CD8-positive, alpha-beta T cell (primary cell): ENCODE measurements at places on chromosomes 11 and 22.

GRCh38 chr11:70662691-70663098, 264.4 kb downstream of the CTTN start:
- DNase-seq = no peak

- no peak for DNase-seq
These were observed 11.1 kb downstream of the UFD1 start for GRCh38 chr22:19467912-19468311.

GRCh38 chr11:34480314-34480713, 33.3 kb downstream of the ELF5 start:
- no peak for DNase-seq

DNA sequence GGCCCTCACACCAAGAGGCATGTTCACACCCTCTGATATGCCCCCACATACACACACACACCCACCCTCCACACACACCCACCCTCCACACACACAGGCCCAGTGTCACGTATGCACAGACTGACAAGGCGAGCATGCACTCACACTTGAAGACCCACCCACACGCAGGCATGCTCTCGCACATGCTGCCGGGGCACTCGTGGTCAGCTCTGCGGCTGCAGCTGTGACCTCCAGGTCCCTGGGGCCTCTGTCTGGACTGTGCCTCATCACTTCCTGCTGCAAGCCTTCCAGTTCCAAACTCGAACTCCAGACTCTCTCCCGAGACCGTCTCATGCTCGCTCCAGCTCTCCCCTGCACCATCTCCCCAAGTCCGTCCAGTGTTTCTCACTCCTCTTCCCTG, 9.5 kb downstream of the DCHS1 start:
- DNase-seq = no peak

DNA sequence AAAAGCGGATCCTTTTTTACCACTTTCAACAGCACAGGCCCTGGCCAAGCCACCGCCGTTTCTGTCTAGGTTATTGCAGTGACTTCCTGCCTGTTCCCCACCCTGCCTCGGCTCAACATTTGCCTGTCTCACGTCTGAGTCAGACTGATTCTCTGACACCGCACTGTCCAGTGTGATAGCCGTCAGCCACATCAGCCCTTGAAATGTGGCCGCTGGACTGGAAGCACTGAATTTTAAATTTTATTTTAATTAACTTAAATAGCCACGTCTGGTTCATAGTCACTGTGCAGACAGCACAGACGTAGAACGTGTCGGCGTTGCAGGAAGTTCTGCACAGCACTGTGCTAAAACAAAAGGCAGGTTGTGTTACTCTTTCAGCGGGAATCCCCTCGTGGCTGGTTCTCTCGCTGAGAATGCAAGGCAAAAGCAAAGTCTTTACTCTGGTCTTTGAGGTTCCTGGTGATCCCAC, 56.3 kb upstream of the ADSL start:
- peak; percentile 82 for DNase-seq

DNA sequence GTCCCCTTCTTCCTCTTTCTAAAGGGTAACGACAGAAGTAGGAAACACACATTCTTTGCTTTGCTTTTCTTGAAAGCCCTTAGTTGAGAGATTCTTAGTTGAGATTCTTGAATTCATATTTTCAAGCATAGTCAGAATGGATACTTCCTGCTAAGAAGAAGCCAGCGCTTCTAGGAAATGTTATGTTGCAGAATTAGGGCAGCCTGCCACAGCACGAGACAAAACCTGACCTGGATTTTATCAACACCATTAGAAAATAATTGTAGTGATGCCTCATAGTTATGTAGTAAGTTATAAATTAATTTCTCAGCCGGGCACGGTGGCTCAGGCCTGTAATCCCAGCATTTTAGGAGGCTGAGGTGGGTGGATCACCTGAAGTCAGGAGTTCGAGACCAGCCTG, 37.9 kb upstream of the NUP160 start:
- no peak for DNase-seq

DNA sequence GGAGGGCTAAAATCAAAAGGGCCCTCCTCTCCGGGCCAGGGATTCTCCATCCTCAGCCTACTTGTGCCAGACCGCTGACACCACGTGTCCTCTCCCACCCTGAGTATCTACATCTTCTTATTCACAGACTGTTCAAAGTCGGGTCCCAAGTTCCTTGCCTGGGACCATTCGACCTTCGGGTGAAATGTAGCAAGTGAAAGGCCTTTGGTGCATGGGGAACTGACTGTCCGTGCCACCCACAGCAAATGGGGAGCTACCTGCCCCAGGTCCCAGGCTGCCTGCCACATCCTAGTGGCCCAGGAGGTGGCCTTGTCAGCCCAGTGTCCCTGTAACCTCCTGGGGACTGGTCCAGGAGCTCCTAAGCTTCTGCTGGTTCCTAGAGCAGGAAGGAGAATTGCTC, 67.3 kb downstream of the RTL6 start:
- no peak for DNase-seq

DNA sequence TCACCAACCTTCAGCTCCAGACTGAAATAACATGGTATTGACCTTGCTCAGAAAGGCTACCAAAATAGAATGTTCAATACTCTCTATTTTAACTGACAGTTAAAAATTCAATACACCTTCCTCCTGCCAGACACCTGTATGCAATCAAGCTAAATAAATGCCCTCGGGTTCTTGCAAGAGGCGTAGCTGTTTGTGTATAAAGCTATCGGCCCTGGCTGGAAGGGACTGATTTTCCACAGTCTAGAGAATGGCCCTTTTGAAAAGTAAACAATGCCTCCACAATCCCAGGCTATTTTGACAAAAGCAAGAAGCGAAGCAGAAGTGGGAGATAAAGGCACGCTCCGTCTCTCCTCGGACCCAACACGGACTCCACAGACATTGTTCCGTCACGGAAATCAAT, 791.2 kb downstream of the BRD1 start:
- no peak for DNase-seq

GRCh38 chr22:49929211-49929979, 11.0 kb downstream of the CRELD2 start:
- peak; percentile 90 for DNase-seq

- DNase-seq = no peak
These were observed 5.3 kb downstream of the SLC17A6 start for GRCh38 chr11:22343371-22344032.

GRCh38 chr22:35731321-35731720, 13.6 kb downstream of the APOL5 start:
- no peak for DNase-seq

GRCh38 chr11:128146926-128147605, 440.3 kb downstream of the ETS1 start:
- DNase-seq = no peak

DNA sequence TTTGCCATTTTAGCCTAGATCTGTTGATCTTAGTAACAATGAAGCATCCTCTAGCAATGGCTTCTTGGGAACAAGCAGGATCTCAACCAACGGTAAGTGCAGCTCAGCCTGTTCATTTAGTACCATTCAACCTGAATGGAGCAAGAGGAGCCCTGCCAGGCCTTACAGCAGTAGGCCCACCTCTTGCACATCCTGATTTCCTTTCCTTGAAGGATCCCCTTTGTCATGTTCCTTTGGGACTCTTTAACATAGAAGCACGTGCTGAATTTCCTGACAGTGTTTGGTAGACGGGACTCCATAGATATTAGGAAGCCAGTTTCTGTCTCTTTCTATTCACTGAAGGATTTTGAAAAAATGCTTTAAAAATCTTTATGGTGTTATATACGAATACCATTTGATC, 1.5 kb downstream of the PIWIL4 start:
- DNase-seq = no peak

- DNase-seq = no peak
These were observed 35.6 kb downstream of the LIMK2 start for GRCh38 chr22:31247726-31248125.

DNA sequence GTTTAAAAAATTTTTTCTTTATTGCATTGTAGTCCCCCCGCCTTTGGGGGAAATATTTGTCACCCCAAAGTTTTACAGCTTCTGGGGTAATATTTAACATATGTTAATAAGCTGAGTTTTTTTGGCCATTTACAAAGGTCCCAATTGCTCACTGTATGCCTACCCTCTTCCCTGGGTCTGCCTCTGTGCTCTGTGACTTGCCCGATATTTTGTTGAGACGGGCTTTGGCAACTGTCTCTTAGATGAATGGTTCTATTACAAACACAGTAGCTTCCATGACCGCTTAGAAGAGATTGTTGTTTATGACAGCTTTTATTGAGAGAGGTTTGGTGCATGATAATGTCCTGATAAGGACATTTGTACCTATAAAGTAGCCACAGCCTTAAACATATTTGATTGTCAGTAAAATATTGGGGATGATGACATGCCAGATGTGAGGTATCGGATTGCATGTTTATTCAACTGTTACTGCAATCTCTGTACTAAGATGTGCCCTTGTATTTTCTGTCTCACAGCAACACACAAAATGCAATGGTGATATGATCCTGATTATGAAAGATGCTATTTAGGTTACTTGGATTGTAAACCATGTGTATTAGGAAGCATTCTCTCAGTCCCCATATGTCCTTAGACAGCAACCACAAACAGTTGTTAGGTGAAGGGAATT, 103.1 kb downstream of the TEAD1 start:
- no peak for DNase-seq

GRCh38 chr22:28769394-28770085, 3.0 kb upstream of the CCDC117 start:
- no peak for DNase-seq

- no peak for DNase-seq
These were observed 34.1 kb downstream of the OR4D9 start for GRCh38 chr11:59545179-59546020.

GRCh38 chr11:73466643-73467042, 90.4 kb downstream of the RELT start:
- no peak for DNase-seq

DNA sequence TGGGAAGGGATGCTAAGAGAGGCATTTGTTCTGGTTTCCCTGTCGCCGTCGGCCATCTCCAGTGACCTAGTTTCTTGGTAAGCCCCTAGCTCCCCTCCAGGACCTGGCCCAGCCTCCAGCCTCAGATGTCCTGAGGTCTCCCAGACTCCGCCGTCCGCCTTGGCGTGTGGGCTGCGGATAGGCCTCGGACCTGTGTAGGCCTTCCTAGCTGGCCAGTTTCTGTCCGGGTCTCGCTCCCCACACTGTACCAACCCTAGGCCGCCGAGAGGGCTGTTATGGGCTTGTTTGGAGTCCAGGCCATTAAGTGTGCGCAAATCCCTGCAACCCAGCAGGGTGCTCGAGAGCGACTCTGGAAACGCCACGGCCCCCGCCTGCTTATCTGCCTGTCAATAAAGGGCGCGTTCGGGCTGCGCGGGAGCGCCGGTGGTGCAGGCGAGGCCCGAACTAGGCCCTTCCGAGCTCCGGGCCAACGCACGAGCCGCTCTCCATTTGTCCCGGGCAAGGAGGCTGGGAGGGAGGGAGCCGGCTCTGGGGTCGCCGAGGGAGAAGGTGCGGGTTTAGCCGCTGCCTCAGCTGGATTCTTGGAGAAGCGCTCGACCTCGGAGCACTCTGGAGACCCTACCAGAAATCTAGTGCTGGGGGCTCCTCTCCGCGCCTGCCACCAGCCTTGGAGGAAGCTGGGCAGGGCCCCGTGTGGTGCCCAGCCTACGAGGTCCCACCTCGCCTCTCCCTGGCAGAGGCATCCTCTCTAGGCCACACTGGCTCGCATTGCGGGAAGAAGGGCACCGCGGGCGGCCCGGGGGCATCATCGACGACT, 8.7 kb upstream of the PAX6 start:
- DNase-seq = no peak

- DNase-seq = no peak
These were observed 13.0 kb upstream of the CARD18 start for GRCh38 chr11:105152560-105152959.

DNA sequence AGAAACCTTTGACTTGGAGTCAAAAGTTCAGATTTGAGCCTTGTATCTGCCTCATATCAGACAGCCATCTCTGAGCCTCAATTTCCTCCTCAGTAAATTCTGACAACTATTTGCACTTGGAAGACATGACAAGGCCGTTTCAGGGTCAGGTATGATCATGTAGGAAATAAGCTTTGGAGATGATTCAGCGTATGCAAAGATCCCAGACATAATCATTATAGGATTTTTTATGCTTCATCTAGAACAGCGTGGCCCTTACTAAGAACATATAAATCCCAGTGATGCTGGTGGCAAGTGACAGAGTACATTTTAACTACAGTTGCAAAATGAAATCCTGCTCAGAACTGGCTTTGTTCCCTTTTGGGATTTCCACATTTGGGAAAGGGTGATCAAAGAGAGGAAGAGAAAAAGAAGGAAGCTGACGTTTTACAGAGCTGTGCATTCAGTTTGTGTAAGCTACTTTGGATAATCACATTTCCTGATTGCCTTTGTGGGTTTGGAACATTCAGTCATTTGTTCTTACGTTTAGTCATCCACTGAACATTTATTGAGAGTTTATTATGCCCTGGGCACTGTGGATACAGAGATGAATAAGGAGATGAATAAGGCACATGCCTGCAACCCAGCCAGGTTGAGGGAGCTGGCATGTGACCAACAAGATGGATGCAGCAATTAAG, 81.9 kb upstream of the HEPHL1 start:
- no peak for DNase-seq

DNA sequence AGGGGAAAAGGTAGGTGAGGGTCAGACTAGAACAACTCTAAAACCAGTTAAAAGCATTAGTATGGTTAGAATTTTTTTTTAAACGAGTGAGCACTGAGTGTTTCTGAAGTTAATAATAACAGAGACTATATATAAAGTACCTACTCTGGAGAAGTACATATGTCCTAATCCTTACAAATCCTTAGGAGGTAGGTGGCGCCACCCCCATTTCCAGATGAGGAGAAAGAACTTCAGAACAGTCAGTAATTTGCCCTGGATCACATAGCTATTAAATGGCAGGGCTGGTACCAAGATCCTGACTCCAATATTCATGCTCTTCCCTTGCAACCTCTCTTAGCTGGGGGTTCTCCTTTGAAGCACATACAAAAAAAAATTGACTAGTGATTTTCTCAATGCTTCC, 80.5 kb downstream of the CLPB start:
- no peak for DNase-seq

DNA sequence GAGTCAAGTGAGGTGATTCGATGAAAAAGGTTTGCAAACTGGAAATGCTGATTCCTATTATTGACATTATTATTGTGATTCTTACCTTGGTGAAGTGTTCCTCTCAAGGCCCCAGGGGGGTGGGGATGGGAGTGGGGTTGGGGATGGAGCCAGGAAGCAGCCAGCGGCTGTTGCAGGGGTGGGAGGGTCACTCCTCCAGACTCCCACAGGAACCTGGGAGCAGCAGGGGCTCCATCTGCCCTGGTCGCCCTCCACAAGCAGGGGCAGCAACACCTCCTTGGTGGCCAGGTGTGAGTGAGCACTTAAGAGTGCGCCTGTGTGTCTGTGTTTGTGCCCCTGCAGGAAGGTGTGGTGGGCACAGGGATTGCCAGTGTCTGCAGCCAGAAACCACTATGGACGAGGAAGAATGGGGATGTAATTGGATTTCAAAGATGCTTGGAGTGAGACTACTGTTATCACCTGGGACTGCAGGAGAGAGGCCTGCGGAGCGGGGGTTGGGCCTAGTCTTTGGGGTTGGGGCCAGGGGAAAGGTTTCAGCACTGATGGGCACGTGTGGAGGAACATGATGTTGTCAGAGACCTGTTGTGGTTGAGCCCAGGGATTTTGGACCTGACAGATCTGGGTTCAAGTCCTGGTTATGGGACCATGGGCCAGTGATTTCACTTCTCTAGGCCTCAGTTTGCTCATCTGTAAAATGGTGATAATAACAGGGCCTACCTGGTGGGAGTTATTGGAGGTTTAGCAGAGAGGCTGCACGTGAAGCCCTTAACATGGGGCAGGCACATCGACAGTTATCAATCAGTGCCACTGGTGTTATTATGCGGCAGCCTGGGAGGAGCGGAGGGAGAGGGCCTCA, 3.6 kb upstream of the TP53I11 start:
- DNase-seq = no peak

- no peak for DNase-seq
These were observed 31.4 kb downstream of the ARAP1 start for GRCh38 chr11:72720784-72721183.
